ENCODE measurements at places on chromosomes 6 and 20. TPM values are rescaled to one million over a fixed set of nuclear protein-coding genes. Genes with fewer than 3 reads are reported as not detected.

Gene SLC24A3
- not detected for total RNA-seq

DNA sequence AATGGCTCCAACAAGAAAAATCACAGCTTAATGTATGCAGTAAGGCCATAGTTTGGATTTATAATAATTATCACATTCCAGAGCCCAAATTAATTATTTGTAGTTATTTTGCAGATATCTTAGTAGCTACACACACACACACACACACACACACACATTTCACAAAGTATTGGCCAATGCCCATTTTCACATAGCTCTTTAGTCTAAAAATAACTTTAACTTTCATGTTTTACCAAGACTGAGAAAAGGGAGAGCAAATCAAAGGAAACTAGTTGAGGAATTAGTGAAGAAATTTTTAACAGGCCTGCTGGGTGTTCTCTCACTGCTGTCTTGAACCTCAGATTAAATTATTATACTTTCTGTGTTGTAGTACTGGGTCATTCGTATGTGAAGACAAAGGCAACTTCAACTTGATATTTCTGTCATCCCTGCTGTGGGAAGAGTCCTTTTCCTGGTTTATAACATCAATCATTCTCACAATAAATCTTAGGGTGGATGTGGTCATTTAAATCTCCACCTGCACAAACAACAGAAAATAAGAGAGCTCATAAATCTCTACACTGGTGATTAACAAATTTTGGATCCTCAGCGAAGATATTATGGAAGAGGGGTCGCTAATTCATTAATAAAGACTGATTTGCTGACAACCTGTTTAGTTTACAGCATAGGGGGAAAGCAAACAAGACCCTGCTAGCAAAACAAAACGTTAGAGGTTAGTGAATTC lies 1.6 kb upstream of the TCF21 start:
- DNase-seq = no peak

Gene LY6G5C
- total RNA-seq = 1.8 TPM

- DNase-seq = peak; percentile 95
Observed at GRCh38 chr6:44127186-44128019, at the start of the genes MRPL14 and TMEM63B. TSS of gene MRPL14 (minus strand) at chr6:44127452. CDS start at chr6:44116611, 10,841 bp downstream. TSS of gene TMEM63B (plus strand) at chr6:44127554. CDS start at chr6:44134585, 7,031 bp downstream.

DNA sequence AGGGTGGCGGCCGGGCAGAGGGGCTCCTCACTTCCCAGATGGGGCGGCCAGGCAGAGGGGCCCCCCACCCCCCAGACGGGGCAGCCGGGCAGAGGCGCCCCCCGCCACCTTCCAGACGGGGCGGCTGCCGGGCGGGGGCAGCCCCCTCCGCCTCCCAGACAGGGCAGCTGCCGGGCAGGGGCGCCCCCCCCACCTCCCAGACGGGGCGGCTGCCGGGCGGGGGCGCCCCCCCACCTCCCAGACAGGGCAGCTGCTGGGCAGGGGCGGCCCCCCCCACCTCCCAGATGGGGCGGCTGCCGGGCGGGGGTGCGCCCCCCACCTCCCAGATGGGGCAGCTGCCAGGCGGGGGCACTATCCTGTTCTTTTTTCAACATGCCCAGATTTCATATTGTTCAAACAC lies 78.2 kb upstream of the DST start:
- DNase-seq = no peak

Gene LY6G6C
- not detected for total RNA-seq

DNA sequence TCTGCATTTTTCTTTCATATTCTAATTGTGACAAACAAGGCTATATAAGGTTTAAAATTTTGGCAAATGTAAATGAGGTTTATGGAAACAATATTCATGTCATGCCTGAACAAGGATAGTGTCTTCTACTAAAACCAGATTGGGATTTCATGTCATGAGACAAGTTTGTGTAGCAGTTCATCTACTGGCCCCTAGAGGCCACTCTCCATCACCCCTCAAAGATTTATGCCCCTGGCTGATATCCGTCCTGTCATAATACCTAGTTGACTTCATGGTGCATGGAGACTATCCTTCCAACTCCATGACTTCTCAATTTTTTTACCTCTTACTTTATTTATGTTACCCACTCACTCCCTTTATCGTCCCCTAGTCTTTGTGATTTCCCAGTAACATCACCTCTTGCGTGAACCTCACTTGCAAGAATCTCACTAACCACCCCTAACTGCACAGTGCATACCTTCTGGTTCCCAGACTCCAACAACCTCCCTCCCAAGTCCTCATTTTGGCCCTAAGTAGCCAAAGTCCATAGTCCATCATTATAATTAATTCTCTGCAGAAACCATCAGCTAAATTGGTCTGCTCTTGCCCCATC lies 179.8 kb downstream of the TASP1 start:
- peak; percentile 11 for DNase-seq

Measured in Daoy (cell line).